ENCODE measurements at places on chromosomes 6 and 20.

GRCh38 chr20:17898548-17898994 lies 70.0 kb downstream of the SNX5 start:
- DNase-seq = peak; percentile 27

GRCh38 chr6:79872986-79873385 lies 74.4 kb downstream of the ELOVL4 start:
- DNase-seq = no peak

DNA sequence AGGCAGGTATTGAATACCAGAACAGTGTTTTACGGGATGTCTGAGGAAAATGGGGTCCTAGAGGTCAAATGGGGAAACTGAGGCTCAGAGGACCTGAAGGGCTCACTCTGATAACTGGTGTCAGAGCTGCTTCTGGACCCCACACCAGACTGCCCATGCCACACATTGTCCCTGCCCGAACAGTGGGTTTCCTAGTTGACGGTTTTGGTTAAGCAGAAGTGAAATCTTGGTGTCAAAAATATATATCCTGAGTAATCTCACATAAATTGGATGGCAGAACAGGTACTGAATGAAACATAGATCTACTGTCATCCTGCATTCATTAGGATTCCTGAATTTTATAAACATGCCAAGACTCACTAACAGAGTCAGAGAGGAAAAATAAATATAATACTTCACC lies 16.3 kb downstream of the NOX3 start:
- no peak for DNase-seq

DNA sequence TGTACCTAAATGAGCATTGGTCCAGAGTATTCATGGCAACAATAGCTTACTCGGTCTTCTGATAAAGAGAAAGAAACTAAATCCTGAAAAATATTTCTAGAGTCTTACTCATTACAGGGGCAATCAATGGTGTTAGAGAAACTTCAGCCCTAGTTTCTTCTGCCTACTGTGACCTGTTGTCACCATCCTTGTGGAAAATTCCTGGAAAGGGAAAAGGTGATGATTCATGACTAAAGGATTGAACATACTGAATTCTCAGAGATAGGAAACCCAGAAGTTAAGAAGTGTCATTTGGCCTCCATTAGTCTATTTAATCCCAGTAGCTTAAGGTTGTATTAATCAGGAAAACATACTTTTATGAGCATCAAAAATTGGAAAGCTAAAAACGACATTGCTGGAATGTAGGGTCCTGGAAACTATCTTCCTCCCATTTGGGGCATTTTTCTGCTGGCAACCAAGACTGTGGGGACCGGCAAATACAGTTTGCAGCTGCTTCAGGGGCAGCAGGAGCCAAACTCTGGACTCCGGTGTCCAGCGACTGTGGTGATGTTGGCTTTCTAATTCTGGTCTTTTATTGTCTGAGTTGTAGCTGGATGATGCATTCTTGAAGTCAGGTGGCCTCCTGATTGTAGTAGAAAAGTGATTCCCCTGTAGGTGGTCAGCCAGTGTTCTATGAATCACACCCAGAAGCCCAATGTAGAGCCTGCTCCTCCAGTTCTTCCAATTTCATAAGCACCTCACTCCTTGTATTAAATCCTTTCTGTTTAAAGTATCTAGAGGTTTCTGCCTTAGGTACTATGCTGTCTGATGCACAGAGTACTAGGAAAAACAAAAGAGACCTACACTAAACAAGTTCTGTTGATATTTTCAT lies 67.6 kb downstream of the LCA5 start:
- no peak for DNase-seq

- no peak for DNase-seq
These were observed 135.1 kb upstream of the COL21A1 start for GRCh38 chr6:56382416-56382940.

- no peak for DNase-seq
These were observed 1.1 kb downstream of the B4GALT5 start for GRCh38 chr20:49712646-49712995.

DNA sequence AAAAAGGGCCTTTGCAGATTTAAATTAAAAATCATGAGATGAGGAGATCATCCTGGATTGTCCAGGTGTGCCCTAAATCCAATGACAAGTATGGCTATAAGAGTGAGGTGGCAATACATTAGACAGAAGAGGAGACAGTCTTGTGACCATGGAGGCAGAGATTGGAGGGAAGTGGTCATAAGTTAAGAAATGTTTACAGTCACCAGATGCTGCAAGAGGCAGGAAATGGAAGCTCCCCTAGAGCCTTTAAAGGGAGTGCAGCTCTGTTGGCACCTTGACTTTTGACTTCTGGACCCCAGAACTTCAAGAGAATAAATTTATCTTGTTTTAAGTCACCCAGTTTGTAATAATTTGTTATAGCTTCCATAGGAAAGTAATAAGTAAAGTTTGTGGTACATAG lies 61.1 kb downstream of the HMGN3 start:
- DNase-seq = no peak

GRCh38 chr6:170446841-170447560 lies 106.1 kb downstream of the PSMB1 start:
- no peak for DNase-seq

DNA sequence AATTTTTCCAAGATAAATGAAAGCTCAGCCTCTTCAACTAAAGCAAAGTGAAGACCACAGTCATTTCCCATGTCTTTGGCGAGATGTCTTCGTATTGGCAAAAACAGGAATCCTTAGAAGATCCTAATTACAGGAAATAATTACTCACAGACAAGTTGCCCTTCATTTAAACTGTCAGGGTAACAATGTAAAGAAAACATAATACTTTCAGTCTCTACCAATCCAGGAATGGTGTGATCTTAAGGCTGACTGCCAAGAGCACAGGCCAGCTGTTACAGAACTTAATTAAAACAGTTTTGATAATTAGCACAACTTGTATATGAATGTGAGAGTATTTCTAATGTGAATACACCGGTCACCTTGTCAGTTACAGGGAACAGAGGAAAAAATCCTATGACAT lies 292.2 kb downstream of the PACRG start:
- no peak for DNase-seq

DNA sequence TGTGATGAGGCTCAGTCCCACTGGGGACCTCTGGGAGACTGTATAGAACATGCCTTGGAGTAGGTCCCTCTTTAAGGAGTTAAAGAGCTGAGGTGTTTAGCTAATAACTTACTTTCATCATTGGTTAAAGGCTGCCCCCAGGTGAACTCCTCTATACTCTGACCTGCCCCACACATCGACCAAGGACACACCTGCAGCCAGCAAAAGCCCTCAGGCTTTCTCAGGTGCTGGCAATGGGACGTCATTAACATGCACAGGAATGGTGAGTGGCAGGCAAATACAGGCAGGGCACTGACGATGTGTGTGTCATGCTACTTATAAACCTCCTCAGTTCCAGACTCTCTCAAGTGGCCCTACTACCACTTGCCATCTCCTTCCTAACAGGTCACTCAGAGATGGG lies 366.4 kb downstream of the KIF16B start:
- no peak for DNase-seq

Data from effector CD8-positive, alpha-beta T cell (primary cell).